ENCODE measurements at places on chromosomes 16 and 17.

DNA sequence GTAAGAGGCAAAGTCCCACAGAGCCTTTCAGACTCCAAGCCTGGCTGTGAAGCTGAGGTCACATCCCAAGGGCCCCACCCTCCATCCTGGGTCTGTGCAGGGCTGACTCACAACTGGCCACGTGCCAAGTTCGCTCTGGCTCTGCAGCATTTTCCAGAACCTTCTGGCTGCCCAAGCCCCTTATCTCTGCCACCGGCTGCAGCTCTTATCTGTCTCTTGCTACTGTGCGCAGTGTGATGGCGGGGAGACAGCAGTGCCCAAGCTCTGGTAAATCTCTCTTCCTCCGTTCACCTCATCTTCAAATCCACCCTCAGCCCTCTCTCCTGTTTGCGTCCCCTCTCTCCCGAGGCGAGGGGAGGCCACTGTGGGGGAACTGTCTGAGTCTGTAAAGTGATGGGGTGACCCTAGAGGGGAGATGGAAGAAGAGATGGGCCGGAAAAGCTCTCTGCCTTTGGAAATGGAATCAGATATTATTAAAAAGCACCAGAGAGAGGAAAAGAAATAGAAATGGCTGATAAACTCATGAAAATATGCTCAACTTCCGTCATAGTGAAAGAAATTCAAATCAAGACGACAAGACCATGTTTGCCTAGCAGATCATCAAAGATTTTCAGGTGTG is 162.7 kb upstream of the CDC42EP4 start:
- DNase-seq, result no peak

DNA sequence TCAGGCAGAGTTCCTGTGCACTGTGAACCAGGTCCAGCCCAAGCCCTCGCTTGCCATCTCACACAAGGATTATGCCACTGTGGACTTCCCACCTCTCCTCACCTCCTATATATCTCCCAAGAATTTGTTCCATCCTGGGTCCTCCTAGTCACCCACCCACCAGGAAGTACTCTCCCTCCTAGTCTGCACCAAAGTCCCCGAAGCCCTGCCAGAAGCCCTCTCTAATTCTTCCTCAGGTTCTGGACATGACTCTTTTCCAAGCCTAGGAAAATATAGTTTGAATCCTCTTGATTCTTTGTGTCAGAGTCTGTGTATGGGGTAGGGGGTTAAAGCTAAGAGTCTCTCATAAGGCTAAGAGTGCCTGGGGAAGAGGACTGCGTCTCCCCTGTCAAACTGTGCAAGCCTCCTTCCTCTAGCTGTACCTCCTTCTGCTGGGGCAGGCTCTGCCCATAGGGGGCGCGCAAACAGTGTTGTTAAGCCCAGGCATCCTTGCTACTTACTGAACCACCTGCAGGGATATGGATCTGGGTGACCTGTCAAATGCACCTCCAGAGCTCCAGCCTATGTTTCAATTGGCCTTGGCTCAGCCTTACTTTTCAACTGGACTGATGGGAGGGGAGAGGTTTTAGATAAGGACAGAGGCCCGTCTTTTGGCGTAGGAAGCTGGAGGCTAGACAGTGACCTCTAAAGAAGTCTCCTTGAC is 16.6 kb upstream of the DLX4 start:
- DNase-seq, result peak; percentile 83

DNA sequence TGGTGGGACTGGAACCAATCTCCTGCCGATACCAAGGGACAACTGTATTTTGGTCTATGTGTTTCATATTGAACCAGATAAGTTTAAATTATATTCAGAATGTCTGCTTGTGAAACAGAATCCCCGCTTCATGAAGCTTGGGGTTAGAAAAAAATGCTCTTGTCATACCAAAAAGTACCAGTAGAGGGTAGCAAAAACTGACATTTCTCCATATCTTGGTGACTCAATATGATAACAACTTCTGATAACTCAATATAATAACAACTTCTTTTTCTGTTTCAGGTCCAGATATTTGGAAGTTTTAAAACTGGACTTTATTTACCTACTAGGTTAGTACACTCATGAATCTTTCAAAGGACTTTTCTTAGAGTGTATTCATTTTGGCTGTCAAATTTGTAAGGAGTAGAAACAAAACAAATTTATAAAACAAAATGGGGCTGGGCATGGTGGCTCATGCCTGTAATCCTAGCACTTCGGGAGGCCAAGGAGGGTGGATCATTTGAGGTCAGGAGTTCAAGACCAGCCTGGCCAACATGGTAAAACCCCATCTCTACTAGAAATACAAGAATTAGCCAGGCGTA is 52.3 kb upstream of the ADCY7 start:
- no peak for DNase-seq

GRCh38 chr17:58375811-58376210 is 23.8 kb upstream of the SUPT4H1 start:
- DNase-seq, result no peak

DNA sequence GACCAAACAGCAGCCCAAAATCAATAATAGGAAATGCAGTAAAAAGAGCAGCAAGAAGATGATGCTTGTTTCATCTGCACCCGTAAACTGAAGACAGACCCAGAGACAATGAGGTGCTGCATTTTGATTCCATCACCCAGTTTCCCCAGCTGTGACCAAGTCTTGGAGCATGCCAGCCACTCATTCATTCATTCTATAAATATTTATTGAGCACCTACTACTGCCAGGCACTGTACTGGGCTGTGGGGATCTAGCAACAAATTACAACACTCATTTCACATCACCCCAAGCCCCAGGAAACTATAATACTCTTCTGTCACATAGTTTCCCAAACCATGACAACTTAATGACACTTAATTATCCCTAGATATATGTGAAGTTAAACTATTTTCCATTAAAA is 79.2 kb downstream of the TOX3 start:
- DNase-seq, result no peak

- no peak for DNase-seq
Measured at GRCh38 chr16:81932668-81933067, 78.6 kb downstream of the SDR42E1 start.

- no peak for DNase-seq
Measured at GRCh38 chr17:30254150-30254549, 18.7 kb upstream of the SLC6A4 start.

DNA sequence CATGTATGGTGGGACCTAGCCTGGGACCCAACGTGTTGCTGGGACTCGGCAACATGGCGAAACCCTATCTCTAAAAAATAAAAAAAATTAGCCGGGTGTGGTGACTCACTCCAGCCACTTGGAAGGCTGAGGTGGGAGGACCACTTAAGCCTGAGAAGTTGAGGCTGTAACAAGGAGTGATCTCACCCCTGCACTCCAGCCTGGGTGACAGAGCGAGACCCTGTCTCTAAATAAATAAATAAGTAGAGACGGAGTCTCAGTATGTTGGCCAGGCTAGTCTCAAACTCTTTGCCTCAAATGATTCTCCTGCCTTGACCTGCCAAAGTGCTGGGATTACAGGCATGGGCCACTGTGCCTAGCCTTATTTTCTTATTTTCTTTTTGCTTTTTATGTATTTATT is 10.1 kb upstream of the CNP start:
- DNase-seq, result no peak

DNA sequence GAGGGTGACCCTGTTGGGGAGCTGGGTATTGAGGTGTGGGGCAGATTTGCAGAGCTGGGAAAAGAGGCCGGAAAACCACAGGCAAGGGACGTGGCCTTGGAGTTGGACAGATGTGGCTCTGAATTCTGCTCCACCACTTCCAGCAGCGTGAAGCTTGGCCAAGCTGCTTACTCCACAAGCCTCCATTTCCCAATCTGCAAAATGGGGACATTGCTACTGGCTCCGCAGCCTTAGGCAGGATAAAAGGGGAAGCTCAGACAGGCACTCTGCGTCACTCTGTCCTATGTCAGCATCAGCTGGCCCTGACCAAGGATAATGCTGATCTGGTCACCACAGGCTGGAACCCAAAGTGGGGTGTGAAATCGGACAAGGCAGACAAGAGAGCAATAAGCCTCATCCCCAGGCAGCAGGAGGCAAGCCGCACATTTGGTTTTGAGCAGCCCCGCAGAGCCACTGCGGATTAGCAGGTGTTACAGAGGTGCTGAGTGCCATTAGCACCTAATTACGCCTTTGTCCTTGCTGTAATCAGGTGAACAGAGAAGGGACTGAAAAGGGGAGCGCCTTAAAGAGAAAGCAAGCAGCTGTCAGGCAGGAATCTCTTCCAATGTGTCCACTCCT is 54.8 kb downstream of the SDK2 start:
- DNase-seq, result no peak

- no peak for DNase-seq
Measured at GRCh38 chr17:45697076-45697475, 87.0 kb upstream of the CRHR1 start.

DNA sequence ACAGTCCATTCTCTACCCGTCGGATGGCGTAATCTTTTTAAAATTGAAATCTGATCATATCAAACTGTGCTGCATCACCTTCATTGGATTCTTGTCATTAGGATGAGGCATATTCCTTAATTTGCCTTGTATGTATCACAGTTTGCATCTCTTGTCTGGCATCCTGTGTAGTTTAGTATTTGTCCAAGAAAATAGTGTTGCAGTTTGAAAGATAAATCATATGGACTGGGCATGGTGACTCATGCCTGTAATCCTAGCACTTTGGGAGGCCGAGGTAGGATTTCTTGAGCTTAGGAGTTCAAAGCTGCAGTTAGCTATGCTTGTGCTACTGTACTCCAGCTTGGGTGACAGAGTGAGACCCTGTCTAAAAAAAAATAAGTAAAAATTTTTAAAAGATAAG is 5.8 kb upstream of the RSL1D1 start:
- DNase-seq, result no peak

DNA sequence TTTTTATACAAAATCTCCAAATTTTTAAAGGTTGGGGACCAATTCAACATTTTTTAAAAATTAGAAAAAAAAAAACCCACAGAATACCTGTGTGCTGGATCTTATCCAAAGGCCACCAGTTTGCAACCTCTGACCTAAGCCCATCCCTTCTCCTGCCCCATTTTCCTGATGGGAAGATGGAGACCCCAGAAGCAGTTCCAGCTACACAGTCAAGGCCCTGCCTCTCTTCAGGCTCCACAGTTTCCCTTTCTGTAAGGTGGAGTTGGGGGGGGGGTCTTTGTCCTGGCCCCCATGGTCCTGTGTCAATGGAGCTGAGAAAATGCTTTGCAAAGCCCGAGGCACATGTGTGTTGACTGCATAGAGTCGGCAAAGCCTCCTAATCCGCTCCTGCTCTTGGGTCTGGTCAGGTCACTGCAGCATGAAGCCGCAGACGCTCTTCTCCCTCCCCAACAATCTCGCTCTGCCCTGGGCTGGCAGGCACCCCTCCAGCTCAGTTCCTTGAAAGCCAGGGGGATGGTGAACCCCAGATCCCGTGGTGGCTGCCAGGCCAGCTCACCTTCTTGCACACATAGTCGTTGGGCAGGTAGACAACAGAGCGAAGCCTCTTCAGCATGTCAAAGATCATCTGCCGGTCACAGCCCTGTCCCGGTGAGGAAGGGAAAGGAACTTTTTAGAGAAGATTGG is 70.0 kb downstream of the CNGB1 start:
- no peak for DNase-seq

DNA sequence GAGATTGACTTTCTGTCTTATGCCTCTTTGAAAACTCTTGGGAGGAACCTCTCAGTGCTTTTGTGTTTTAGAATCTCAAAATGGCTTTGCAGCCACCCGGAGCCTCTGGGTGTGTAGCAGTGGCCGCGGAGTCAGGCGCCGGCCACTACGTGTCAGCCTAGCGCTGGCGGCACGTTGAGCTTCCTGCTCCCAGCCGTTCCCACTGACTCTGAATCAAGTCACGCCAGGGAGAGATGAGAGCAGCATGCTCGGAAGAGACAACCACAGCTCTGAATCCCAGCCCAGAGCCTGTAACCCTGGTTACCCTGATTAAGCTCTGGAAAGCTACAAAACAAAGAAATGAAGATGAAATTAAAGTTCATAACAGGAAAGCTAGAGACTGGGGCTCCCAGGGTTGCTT is 97.4 kb upstream of the CACNG5 start:
- peak; percentile 37 for DNase-seq

DNA sequence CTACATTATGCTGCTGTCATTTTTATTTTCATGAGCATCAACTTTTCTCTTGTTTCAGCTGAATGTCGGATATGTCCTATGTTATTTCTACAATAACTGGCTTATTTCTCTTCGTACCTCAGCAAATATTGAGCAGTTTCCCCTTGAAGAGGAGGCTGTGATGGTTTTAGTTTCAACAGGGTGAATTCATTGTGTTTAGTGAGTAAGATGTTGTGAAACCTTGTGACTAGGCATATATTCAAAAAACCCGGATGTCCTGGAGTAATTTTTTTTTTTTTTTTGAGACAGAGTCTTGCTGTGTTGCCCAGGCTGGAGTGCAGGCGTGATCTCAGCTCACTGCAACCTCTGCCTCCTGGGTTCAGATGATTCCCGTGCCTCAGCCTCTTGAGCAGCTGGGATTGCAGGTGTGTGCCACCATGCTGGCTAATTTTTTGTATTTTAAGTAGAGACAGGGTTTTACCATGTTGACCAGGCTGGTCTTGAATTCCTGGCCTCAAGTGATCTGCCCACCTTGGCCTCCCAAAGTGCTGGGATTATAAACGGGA is 11.1 kb downstream of the CPD start:
- DNase-seq, result no peak

GRCh38 chr17:36818134-36818825 is 119.0 kb upstream of the LHX1 start:
- no peak for DNase-seq

- no peak for DNase-seq
Measured at GRCh38 chr16:56450275-56450985, 702 bp downstream of the NUDT21 start.

DNA sequence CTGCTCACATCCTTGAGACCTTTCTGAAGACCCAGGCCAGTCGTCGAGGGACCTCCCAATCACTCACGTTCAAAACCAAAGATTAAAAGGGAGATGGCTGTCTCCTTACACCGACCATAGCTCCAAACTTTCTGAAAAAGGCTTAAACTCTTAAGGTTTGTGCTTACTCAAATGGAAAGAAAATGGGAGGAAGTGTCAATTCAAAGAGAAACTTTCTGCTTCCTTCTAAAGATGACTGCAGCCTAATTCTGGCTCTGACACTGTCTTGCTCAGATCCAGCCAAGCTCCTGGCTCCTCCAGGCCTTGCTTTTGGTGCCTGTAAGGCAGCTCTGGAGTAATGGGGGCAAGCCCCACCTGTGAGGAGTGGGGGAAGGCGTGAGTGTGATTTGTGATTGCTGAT is 54.9 kb upstream of the WSB1 start:
- DNase-seq, result no peak

DNA sequence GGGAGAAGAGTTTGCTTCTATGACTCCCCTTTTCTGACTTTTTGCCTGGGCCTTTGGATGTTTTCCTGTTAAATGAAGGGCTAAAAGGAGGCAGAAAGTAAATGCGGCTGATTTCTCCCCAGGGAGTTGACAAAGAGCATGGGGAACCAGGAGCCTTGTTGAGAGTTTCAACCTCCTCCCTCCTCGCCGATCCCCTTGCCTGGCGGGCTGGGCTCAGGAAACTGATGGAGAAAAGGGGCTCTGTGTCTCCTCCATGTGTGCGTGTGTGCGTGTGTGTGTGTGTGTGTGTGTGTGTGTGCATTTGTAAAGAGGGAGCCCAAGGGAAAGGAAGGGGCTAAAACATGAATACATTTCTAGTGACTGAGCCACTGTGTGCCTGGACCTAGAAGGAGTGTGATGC is 94.5 kb downstream of the ZDHHC7 start:
- peak; percentile 36 for DNase-seq

- DNase-seq, result no peak
Measured at GRCh38 chr16:4496305-4496704, 20.1 kb downstream of the HMOX2 start.

All from neural crest cell (in vitro differentiated cells).